ENCODE measurements at places on chromosomes 16 and 17. TPM values are rescaled to one million over a fixed set of nuclear protein-coding genes. Genes with fewer than 3 reads are reported as not detected.

Gene PRDM7
- not detected for total RNA-seq

Gene EVPL
- not detected for total RNA-seq

Gene ZFP90
- total RNA-seq = 0.11 TPM

Gene TBC1D3G
- not detected for total RNA-seq

Gene RCVRN
- total RNA-seq = not detected

Gene ZPBP2
- not detected for total RNA-seq

Gene PYDC1
- total RNA-seq = not detected

Data from HT1080 (cell line).